ENCODE measurements at places on chromosomes 2 and 18.
A peak's percentile ranks its signal among the peaks of the same experiment; 100 is the strongest.

- no peak for DNase-seq
Measured at GRCh38 chr2:9243357-9243756, 36.7 kb downstream of the ASAP2 start.

GRCh38 chr2:54967269-54967668 lies 83.0 kb downstream of the RTN4 start:
- no peak for DNase-seq

GRCh38 chr2:150733051-150733618 lies 245.7 kb upstream of the RND3 start:
- DNase-seq: peak; percentile 69

GRCh38 chr2:86216575-86217555 lies 17.6 kb downstream of the MRPL35 start:
- no peak for DNase-seq

DNA sequence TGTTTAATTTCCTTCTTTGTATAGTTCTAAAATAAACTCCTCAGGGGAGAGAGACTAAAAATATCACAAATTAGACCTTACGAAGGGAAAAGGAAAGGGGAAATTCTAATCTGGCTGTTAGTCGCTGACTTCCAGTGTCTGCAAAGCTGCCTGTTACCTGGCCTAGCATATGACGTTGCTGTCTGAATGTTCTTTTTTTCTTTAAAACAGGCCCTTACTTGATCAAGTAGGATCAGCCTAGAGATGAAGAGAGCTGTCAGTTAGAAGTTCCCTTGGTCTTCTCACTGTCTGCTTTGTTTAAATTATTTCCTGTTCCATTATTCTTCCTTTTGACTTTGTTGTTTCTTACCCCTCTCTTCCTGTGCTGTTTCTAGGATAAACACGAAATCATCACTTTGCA lies 11.2 kb downstream of the NCK2 start:
- no peak for DNase-seq

- DNase-seq: no peak
Measured at GRCh38 chr2:47311764-47312490, 91.0 kb upstream of the MSH2 start.

GRCh38 chr18:55265984-55266383 lies 306.7 kb upstream of the CCDC68 start:
- no peak for DNase-seq

DNA sequence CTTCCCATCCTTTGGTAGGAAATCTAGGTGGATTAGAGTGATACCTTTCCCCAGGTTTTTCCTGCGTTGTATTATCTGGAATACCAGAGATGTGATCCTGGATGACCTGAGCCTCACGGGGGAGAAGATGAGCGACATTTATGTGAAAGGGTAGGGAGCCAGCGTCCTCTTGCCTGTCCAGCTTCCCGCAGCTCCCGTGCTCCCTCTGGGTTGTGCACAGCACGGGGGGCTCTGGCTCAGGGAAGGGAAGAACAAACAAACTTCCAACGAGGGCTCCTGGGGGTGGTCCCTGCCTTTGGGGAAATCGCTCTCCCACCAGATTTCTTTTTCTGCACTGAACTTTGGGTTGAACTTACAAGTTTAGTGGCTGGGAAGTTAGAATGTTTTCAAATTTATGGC lies 215.7 kb downstream of the DYSF start:
- DNase-seq: no peak

DNA sequence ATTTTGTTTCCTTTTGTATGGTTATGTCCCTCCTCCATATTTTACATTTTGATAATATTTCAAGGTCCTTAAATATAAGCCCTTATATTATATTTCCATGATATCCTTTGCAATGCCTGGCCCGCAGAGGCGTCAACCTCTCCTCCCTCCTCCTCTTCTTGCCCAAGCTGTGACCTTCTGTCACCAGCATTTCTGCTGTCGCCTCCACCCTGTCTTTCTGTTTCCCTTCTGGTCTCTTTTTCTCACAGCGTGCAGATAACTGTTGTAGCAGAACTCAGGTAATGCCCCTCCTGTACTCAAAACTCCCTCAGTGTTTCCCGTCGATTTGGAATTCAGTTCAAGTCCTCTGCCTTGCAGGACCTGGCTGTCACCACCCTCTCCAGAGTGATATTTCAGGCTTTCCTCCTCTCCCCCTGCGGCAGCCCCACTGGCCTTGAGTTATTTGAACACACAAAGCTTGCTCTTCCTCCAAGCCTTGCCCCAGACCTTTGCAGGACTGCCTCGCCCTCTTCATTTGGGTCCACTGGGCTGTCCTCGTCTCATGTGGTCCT lies 709.3 kb downstream of the DCDC2C start:
- no peak for DNase-seq

GRCh38 chr2:159612255-159612901 lies 4.0 kb downstream of the BAZ2B start:
- DNase-seq: no peak

DNA sequence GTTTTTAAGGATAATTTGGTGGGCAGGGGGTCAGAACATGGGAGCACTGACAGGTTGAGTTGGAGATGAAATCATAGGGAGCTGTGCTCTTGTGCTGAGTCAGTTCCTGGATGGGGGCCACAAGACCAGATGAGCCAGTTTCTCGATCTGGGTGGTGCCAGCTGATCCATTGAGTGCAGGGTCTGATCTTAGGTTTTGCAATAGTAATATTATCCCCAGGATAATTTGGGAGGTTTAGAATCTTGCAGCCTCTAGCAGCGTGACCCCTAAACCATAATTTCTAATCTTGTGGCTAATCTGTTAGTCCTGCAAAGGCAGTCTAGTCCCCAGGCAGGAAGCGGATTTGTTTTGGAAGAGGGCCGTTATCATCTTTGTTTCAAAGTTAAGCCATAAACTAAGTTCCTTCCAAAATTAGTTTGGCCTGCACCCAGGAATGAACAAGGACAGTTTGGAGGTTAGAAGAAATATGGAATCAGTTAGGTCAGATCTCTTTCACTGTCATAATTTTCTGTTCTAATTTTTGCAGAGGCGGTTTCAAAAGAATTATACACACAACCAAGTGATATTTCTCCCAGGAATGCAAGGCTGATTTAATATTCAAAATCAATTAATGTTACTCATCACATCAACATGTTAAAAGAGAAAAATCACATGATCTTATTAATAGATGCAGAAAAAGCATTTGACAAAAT lies 23.0 kb downstream of the DBI start:
- DNase-seq: peak; percentile 67

DNA sequence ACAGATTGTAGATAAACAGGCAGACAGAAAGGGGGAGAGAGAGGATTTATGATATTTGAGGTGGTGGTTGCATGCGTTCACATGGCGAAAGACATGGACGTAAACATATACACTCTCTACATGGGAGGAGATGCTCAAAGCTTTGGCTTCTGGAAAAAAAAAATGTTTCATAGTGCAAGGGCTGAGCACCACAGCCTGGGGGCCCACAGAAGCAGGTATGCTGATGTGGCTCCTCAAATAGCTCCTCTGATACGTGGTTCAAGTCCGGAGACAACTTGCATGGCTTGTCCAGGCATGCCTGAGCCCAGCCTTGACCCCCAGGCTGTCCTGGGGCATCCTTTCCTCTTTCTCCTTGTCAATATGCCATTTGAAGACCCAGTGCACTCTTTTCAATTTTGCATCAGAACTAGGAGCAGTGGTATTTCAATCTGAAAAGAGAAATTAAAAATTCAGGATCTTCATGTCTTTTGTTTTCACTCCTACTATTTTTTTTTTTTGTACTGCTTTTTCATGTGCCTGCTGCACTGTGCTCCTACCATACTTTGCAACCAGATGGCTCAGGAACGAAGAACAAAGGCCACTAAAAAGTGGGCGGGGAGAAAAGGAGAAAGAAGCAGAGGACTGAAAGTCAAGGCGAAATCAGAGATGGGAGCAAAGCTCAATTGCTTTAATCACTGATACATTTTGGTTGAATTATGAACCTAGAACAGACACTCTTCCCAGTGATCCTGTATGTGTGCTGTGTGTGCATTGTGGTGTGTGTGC lies 495.7 kb upstream of the TCF4 start:
- DNase-seq: no peak

DNA sequence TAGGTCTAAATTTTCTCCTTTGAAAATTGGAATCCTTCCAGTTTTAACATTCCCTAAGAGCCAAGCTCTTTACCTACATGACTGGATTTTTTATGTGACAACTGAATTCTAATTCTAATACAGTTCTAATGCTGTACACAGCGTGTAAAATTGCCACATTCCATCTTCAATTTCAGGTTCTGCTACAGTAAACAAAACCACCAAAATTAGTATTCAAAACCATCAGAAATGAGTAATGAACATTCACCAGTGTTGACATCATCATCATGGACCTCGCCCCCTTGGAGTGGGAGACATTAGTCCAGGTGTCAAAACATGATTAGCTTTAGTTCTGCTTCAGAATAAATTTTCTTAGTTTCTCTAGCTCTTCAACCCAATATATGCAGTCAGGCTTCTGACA lies 133.6 kb downstream of the MBD2 start:
- DNase-seq: no peak

DNA sequence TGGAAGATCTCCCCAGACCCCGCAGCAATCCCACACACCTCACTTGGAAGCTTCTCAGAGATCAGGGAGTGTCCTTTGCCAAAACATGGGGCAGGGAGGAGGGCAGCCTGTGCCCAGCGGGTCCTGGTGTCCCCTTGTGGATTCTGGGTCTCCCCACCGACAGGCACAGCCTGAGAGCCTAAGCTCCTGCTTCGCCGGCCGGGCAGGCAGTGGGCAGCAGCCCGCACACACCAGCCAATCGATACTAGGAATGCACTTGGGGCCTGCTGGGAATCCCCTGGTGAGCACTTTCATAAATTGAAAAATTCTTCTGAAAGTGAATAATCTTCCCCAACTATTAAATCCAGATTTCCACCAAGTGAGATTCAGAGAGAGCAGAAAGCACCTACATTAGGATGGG lies 246.0 kb downstream of the ATAD2B start:
- no peak for DNase-seq

DNA sequence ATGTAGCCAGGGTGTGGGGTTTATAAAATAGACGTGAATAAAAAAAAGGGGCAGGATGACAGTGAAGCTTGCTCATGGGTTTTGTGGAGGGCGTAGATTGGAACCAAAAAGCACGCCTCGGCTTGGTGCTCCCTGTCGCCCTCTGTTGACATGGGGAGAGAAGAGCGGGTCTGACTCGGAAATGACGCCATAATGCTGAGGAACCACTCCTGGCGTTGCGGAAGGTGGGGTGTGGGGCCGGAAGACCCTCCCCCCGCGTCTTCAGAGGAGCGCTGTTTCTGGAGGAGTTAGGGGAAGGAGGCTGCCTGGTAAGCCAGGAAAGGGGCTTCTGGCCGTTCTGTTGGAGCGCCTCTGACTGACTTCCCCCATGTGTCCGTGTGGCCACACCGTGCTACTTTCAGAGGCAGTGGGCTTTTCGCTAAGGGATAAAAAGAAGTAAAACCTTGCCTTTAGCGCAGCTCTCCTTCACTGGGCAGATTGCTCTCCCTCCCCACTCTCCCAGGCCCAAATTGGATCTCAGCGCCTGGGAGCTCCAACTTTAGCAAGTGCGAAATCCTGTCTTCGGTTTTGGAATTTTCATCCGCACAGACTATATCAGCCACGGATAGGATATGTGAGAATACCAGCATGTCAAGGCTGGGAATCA lies 42.8 kb downstream of the PLEKHA3 start:
- DNase-seq: peak; percentile 79

DNA sequence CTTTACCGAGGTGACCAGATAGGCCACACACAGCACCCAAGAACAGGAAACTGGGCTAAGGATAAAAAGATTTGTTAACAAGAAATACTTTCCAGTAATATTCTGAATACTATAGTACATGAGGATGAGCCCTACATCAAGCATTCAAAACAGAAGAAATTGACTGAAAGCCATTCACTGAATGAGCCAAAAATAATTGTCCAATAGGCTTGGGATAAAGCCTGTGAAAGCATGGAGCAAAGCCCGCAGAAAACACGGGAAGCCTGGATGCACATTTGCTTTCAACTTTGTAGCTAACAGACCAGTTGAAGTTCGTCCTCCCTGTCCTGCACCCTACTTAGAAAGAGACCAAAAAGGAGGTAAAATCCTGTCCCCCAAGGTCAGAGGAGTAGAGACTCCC lies 56.3 kb downstream of the DIPK1C start:
- no peak for DNase-seq

DNA sequence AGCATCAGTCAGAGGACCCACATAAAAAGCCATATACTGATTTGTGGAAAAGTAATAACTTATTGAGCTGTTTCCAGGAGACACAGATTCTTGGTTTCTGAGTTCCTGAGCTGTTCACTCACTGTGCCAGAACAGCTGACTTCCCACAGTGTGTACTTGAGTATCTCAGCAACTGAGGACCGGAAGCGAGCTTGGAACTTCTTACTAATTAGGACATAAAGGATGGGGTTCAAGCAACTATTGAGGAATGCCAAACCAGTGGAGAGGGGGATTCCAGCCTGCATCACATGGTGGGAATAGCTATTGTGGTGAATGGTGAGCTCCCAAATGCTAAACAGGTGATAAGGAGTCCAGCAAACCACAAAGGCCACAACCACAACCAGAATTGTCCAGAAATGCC lies 16.4 kb downstream of the EEF1B2 start:
- DNase-seq: no peak

GRCh38 chr2:128988326-128988725 lies 669.7 kb upstream of the HS6ST1 start:
- DNase-seq: no peak

GRCh38 chr2:105903051-105903674 lies 158.5 kb downstream of the NCK2 start:
- no peak for DNase-seq

GRCh38 chr2:46181306-46181705 lies 115.9 kb upstream of the EPAS1 start:
- DNase-seq: no peak

DNA sequence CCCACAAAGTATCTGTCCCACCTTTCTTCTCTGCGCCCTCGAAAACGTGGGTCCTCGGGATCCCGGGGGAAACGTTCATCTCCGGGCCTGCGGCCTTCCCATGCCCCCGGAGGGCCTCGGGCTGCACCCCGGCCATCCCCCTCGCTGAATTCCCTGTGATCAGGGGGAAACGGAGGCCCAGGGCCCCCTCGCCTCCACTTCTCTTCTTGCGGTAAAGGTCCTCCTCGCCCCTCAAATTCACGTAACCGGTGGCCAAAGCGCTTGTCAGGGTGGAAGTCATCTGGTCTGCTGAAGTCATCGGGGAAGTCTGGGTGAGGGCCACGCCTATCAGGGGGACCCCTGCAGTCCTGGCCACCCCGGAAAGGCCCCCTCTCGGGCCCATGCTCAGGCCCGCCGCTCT lies 12.3 kb downstream of the SFT2D3 start:
- DNase-seq: no peak

- no peak for DNase-seq
Measured at GRCh38 chr2:200317975-200318374, 11.5 kb downstream of the SPATS2L start.

- peak; percentile 67 for DNase-seq
Measured at GRCh38 chr2:42102591-42103450, 55.0 kb downstream of the PKDCC start.

GRCh38 chr2:226423498-226423960 lies 376.1 kb downstream of the IRS1 start:
- no peak for DNase-seq
